Neural crest cell (in vitro differentiated cells): ENCODE measurements at places on chromosomes 2 and 18. TPM values are rescaled to one million over a fixed set of nuclear protein-coding genes. Genes with fewer than 3 reads are reported as not detected.

- DNase-seq, result no peak
Measured at GRCh38 chr2:239695728-239696240, 295.0 kb upstream of the HDAC4 start.

DNA sequence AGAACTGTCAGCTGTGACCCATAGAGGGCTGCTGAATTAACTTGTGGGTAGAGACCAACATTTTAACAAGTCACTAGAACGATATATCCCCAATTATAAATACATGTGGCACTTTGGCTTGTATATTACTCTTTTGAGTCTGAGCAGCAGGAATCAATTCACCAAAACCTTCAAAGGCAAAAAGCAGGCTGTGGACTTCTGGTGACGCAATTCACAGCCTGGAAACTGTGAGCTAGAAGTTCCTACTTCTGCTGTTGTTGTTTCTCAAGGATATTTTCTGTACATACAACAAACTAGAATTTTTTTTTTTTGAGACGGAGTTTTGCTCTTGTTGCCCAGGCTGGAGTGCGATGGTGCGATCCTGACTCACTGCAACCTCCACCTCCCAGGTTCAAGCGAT, 37.3 kb downstream of the PTCD3 start:
- DNase-seq, result no peak

MYL12A gene
- total RNA-seq, result 165 TPM in 2 replicates

GRCh38 chr2:109117780-109118179, 11.2 kb upstream of the SH3RF3 start:
- no peak for DNase-seq

SCG2 gene
- total RNA-seq, result 8.6 and 8.8 TPM in 2 replicates

- no peak for DNase-seq
Measured at GRCh38 chr18:32582455-32582854, 111.8 kb upstream of the GAREM1 start.

ATP6V1B1 gene
- 4.3 and 4.6 TPM in 2 replicates for total RNA-seq

DNA sequence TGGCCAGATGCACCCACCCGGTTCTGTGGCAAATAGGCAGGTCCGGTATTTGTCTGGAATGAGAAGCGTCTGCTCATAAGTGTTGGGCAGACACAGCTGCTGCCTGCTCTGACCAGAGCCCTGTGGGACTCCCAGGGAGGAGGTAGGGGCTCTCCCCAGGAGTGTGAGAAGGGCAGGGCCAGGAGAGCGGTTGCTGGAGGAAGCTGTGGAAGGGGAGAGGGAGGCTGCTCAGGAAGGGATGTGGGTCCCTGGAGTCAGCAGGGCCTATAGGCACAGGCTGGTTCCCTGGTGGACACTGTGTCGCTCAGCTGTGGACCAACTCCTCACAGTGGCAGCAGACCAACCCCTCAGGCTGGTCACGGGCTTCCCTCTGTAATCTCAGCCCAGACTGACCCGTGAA, 109.2 kb downstream of the DYSF start:
- DNase-seq, result no peak

- DNase-seq, result no peak
Measured at GRCh38 chr2:176687342-176687741, 418.1 kb downstream of the MTX2 start.

DNA sequence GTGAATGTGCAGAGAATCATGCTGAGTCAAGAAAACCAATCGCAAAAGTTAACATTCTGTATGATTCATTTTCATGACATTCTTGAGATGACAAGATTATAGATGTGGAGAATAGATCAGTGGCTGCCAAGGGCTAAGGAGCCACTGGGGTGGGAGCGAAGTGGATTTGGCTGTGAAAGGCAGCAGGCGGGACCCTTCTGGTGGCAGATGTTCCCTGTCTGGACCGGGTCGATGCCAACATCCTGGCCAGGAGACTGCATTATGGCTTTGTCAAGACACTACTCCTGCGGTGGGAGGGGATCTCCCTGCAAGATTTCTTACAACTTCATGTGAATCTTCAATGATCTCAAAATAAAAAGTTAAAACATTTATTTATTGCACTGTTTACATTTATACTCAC, 427.9 kb downstream of the GALR1 start:
- DNase-seq, result no peak

- no peak for DNase-seq
Measured at GRCh38 chr18:54278615-54279014, 9.3 kb downstream of the POLI start.

GRCh38 chr18:67634631-67635338, 118.3 kb upstream of the DSEL start:
- no peak for DNase-seq
